Right ventricle myocardium inferior (tissue), 1 donor: ENCODE measurements at places on chromosomes 11 and 22. TPM values are rescaled to one million over a fixed set of nuclear protein-coding genes. Genes with fewer than 3 reads are reported as not detected.
A peak's percentile ranks its signal among the peaks of the same experiment; 100 is the strongest.

GRCh38 chr11:132208477-132209055, 838.2 kb downstream of the NTM start:
- no peak for DNase-seq

- DNase-seq = peak; percentile 14
Measured at GRCh38 chr22:23827351-23827995, 11.3 kb downstream of the DERL3 start.

DNA sequence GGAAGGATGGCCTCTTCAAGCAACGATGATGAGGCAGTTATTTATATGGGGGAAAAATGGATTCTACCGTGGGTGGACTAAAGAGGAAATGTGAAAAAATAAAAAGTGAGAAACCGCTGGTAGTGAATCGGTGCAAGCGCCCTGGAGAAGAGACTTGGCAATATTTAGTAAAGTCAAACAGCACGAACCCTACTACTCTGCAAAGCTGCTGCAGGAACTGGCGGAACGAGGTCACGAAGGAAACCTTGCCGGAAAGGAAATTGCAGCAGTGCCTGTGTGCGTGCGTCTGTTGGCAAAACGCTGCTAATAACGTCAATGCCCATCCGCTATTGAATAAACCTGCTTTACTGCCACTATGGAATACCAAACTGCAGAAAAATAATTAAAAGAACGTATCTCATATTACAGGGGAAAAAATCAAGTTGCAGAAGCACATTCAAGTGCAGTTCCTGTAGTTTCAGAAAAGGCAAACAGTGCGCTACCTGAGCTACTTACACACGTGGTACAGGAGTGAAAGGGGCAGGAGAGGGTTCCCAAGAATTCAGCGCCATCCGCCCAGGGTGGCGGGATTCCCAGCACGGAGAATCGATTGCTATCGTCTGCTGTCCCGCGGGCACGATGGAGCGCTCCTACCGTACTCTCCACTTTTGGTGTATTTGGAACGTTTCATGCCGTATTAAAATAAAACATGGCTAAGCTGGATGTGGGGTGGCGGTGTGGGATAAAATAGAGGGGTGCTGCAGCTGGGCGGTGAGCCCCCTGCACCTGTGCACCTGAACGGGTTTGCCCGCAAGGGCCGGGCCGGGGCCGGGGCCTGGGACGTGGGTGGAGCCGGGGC, 585 bp upstream of the NADSYN1 start:
- DNase-seq = peak; percentile 73

- peak; percentile 78 for DNase-seq
Measured at GRCh38 chr22:17258015-17258787, 39.0 kb upstream of the ADA2 start.

- no peak for DNase-seq
Measured at GRCh38 chr11:3609416-3610265, 32.2 kb downstream of the ART5 start.

GRCh38 chr11:57294225-57295131, 30.3 kb downstream of the TNKS1BP1 start:
- DNase-seq = no peak

DNA sequence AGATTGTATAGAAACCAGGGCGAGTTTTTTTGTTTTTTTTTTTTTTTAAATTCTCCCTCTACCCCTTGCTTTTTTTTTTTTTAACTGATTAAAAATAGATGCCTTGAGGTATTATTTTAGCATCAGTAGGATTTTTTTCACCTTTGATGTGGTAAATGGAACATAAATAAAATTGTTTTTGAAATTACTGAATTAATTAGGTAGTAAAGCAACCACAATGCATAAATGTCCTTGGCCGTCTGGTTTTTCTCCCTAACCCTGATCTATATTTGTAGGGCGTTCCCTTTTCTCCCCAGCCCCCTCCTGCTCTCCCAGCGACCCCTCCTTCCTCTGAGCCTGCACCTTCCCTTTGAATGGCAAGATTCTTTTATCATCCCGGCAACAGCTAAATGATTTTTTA, 107.8 kb downstream of the ZBTB16 start:
- no peak for DNase-seq

DNA sequence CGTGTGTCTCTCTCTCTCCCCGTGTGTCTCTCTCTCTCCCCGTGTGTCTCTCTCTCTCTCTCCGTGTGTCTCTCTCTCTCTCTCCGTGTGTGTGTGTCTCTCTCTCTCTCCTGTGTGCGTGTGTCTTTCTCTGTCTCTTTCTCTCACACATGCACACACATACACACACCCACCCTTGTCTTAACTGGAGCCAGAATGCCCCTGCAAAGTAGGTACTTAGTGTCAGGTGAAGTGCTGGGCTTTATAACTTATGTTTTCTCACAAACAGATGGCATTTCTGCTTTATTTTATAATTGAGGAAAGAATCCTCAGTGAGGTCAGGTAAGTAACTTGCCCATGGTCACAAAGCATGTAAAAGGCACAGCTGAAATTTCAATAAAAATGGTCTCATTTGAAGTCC, 106.0 kb downstream of the CSNK2A3 start:
- DNase-seq = no peak

- DNase-seq = no peak
Measured at GRCh38 chr11:8069771-8070170, 11.2 kb upstream of the TUB start.

NLRP14 gene
- not detected for total RNA-seq

MISFA gene
- total RNA-seq = 13.0 TPM

C11orf21 gene
- 47.1 TPM for total RNA-seq

TP53AIP1 gene
- total RNA-seq = not detected

PACSIN3 gene
- 177 TPM for total RNA-seq

MGAT3 gene
- total RNA-seq = 5.9 TPM

BANF1 gene
- 248 TPM for total RNA-seq

MUC2 gene
- not detected for total RNA-seq
